ENCODE measurements at places on chromosomes 5 and 9.

DNA sequence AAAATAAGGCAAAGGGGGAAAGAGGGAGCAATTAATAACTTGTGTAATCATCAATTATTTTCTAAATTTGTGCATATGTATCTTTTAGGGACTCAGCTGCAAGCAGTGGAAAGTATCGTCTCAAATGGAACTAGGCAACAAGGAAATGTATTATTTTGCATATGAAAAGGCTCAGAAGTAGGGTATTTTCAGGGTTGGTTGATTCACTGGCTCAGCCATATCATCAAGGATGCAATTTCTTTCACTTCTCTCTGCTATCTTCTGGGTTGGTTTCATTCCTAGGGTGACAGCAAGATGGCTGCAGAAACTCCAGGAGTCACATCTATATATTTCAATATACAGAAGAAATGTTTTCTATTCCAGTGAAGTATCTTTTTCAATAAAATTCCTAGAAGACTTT is 509.8 kb downstream of the DMAC1 start:
- DNase-seq = no peak

DNA sequence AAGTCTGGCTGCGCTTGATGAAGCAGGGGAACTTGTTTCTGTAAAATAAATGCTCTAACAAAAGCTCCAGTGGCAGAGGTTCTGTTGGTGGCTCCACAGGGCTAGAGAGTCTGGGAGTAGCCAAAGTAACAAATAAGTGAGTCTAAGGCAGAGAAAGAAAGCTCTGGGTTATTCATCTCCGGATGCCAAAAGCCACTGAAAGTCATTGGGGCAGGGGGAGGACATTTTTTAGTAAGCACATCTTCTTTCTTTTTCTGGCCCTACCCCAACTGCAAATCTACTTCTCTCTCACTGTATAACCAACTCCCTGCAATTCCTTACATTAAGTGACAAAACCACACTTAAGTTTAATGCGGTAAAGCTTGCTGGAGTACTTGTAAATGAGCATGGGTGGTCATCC is 141.6 kb downstream of the INSYN2B start:
- DNase-seq = no peak

GRCh38 chr5:135317286-135317685 is 81.7 kb downstream of the MACROH2A1 start:
- DNase-seq = no peak

- no peak for DNase-seq
Observed at GRCh38 chr5:78649861-78650496, 1.4 kb upstream of the LHFPL2 start.

GRCh38 chr5:175862131-175863012 is 9.0 kb upstream of the CPLX2 start:
- no peak for DNase-seq

DNA sequence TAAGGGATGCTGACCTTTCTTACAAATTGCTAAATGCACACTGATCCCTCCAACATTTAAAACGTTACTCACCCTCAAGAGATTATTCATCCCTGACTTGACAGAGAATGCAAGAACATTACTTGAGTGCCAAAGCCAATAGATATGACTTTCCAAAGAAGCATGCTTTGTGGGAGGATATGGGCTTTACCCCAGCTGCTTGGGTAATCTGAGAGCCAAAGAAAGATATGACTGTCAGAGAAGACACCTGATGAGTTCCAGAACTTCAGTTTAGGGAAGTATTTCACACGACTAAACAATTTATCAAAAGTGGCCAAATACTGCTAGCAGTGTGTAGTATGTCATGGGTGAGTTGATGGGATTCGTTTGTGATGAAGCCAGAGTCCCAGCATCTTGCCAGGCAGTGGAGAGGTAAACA is 7.4 kb upstream of the SPDL1 start:
- no peak for DNase-seq

DNA sequence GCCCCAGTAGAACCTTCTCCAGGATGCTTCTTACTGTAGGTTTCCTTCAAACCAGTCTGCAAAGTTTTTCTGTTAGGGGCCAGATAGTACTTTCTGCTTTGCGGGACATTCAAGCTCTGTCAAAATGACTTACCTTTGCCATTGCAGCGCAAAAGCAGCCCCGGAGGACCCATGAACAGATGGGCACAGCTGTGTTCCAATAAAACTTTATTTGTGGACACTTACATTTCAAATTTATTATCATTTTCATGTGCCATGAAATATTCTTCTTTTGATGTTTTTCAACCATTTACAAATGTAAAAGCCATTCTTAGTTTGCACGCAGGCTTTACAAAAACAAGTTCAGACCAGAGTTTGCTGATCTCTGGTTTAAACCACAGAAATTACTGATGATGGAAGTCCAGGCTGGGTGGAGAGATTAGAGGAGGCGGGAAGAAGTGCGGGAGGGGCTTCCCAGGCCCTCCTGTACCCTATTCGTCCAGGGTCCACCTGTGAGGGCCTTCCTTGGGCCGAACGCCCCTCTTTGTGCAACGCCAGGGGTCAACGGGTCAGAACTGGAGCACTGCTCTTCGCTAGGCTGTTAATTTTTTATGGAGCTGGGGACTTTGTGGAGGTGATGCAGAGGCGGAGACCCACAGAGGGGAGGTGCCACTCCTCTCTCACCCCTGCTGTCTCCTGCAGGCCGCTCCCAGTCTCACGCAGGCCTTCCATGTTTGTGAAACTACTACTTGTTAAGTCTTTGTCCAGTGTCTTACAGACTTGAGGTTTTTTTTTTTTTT is 7.6 kb upstream of the ASS1 start:
- no peak for DNase-seq

DNA sequence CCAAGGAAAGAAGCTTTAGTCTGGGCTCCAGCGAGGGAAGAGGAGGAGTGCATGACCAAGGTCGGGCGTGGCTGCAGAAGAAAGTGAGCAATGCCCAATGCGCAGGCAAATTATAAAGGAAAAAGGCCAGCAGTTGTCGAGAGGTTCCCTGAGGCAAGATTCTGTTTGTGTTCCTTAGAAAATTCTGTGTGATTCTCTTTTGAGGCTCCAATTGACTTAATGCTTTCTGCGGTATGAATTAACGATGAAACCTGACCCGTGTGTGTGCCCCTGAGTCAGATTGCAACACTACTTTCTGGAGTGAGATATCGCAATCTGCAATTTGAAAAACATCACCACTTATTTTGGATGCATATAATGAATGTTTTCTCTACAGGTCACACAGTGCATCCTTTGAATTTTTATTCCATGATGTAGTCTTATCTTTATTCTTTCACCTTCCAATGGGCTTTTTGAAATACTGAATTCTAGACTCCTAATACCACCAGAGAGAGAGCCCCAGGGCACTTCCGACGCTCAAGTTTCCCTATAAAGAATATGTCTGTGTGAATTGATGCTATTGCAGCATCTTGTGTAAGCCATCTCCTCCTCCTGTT is 117.9 kb upstream of the IL6ST start:
- DNase-seq = no peak

- no peak for DNase-seq
Observed at GRCh38 chr5:163506726-163507125, 1.3 kb downstream of the MAT2B start.

DNA sequence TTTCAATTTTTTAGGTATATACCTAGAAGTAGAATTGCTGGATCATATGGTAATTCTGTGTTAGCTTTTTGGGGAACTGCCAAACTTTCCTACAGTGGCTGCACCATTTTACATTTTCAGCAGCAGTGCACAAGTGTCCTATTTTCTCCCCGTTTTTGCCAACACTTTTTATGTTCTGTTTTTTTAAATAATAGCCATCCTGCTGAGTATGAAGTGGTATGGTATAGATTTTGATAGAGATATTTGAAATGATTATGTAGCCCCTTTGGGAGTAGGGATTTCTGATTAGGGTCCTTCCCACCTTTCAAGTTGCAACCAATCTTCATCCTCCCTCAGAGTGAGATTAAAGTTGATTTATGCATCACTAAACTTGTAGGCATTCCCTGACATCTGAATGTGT is 76.5 kb downstream of the ARHGEF28 start:
- DNase-seq = no peak

- DNase-seq = no peak
Observed at GRCh38 chr5:176847148-176847547, 36.8 kb downstream of the UNC5A start.

- DNase-seq = no peak
Observed at GRCh38 chr5:140408750-140409241, 7.2 kb downstream of the ANKHD1 start.

GRCh38 chr5:178424810-178425177 is 165.4 kb downstream of the COL23A1 start:
- DNase-seq = no peak

- DNase-seq = no peak
Observed at GRCh38 chr5:72507231-72507906, at the start of gene ZNF366. ZNF366 (minus strand) TSS chr5:72507410; CDS start chr5:72461496, 45,914 bp downstream.

DNA sequence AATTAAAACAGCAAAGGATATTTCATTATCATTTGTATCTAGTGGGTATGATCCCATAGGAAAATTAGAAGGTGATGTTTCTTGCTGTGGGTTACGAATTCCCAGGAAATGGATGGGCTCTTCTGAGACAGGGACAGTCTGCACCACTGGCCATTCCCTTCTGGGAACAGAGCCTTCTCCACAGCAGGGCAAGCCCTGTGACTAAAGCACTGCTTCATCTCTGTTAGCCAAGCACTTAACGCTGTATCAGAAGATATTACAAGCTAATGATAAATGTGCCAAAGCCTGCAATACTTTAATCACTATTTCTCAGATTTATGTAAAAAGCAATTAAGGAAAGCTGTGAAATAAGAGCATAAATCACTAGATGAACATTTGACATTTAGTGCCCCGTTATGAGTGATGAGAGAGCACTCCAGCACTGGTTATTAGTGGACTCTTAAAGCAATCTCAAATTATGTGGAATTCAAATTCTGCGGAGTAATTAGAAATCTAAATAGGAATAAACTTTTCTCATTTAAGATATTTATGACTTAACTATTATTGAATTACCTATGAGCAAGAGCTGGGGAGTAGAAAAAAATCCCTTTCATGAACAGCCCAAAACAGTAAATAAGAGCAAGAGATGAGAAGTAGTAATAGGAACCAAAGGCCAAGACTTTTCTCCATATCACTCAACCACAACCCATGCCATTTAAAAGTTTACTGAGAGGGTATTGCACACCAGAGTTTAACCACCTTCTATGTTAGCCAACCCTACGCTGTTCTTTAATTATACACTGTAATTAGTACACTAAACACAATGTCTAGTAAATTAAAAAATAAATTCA is 49.2 kb downstream of the FAM240B start:
- no peak for DNase-seq

GRCh38 chr5:122493091-122494021 is 181.3 kb downstream of the SNCAIP start:
- no peak for DNase-seq

- no peak for DNase-seq
Observed at GRCh38 chr5:79200573-79201183, 35.3 kb upstream of the JMY start.

GRCh38 chr5:128062172-128062746 is 21.3 kb upstream of the SLC12A2 start:
- DNase-seq = no peak

DNA sequence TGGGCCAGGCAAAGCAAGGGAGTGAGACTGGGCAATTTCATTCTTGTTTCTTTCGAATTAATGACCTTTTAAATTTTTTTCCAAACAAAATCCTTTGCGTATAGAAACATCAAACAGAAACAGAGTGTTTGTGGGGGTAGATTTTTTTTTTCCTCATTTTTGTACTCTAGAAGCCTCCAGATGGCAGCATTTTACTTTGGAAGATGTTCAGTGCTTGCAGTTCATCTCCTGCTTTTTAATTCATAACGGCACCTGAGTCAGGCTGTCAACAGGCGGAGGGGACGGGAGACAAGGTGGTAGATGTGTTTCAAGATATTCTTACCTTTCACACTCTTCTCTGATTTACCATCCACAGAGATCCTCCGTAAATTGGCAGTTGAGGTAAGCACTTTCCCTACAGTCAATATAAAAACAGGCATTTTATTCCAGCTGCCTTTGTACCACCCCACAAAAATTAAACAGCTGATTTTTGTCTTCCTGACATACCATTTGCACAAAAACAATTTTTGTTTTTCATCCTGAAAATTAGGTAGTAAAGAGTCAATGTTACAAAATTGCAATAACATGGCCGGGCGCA is 99.5 kb upstream of the FBXL17 start:
- DNase-seq = no peak

DNA sequence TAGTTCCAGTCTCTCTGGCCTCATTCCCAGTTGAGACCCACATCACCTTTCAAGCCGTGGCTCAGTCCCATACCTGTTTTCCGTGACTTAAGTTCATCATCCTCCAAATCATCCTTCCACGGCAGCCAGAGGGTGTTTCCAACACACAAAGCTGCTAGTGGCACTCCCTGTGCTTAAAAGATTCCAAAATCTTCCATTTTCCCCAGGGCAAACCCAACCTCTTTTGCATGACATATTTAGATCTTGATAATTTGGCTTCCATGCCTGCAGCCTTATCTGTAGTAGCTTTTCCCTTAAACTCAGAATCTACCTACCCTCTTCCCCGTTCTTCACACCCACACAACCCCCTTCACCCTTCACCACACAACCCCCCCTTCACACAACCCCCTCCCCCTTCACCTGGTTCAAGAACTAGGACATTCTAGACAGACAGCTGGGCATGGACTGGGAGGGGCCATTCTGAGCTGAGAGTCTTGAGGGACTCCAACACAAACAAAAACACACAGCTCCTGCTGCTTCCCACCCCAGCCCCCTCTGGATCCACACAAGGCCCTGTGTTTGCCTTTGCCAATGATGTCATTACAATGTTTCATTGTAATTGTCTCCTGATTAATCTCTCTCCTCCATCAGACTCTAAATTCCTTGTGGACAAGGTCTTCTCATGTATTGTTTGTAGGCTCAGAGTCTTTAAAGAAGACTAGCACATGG is 268.2 kb downstream of the SH3GL2 start:
- DNase-seq = no peak
